ENCODE measurements at places on chromosomes 1 and 21. TPM values are rescaled to one million over a fixed set of nuclear protein-coding genes. Genes with fewer than 3 reads are reported as not detected.

DNA sequence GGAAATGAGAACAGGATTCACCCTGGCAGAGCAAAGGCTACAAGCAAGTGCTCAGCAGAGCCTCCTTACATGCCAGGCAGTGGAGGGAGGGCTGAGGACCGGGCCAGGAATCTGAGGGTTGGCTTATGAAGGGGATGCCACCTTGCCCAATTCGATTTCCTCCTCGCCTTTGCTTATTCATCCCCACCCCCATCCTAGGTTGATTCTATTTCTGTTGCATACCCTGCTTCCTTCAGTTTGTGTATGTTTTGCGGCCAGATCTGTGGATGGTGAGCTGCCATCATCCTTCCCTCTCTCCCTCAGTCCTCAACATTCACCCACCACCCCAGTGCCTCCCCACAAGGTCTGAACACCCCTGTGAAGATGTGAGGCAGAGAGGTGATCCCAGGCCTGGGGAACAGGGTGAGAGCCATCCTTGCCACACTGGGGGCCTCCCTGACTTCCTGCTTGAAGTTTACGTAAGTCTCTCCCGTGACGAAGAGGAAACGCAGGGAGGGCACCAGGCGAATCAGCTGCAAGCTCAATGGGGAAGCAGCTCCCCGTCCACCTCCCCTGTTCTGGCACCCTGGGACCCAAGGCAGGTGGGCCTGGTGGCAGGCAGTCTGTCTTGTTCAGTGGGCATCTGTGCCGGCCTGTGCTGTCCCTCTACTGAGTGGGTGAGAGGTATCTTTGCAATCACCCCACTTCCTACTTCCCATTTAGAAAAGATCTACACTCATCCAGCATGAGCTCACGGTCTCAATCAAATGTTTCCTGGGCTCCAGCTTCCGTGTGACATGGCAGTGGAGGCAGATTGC is 50.6 kb upstream of the CNTN2 start:
- no peak for DNase-seq

- no peak for DNase-seq
These were observed at the start of gene TIAM1 for GRCh38 chr21:31343680-31344480. Gene TIAM1, minus strand, starts transcription at chr21:31344261. Its CDS starts 77,289 bp downstream, at chr21:31266972.

Gene GALNT2
- total RNA-seq, result 26.6 TPM

Gene TMOD4
- total RNA-seq, result not detected

Gene EFNA1
- 31.2 TPM for total RNA-seq

- no peak for DNase-seq
These were observed 57.6 kb upstream of the KIF1B start for GRCh38 chr1:10152709-10153284.

Gene PDC
- not detected for total RNA-seq

- DNase-seq, result no peak
These were observed 22.3 kb downstream of the PRDM16 start for GRCh38 chr1:3091334-3091733.

- no peak for DNase-seq
These were observed 54.6 kb downstream of the WNT2B start for GRCh38 chr1:112563341-112563740.

Data from esophagus squamous epithelium (tissue), 5 donors.